RWPE2 (cell line): ENCODE measurements at places on chromosomes 5 and 9.

DNA sequence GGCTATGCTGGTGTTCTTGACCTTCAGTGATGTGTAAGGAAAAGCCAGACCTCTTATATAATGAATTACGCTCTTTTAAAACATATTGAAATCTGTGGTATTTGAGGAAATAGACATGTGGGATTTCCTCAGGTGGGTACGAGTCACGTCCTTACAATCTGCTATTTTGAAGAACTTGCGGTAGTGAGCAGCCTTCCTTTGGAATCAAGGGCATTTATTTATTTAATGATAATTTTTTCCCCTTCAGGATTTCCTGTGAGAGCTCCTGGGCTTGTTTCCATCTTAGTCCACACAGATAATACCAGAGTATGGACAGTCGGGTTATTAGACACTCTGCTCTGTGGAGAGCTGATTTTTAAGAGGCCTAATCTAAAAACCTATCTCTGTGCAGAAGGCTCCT lies 167.9 kb downstream of the ARHGEF28 start:
- DNase-seq: no peak

- no peak for DNase-seq
Observed at GRCh38 chr5:1436036-1436435, 9.2 kb downstream of the SLC6A3 start.

DNA sequence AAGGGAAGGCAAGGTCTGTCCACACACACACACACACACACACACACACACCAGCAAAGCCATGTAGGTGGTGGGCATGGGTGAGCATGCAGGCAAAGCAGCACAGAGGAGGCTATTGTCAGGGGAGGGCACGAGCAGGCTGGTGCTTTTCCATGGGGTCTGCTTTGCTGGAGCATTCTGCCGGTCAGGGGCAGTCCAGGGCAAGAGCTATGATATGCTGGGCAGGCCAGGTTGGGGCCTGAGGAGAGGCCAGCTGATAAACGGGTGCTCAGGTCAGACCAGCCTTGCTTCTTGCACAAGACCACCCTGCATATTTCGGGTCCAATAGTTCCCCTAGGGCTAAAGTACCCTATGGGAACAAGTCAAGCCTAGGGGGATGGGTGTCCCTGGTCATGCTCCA lies 253.9 kb upstream of the DMAC1 start:
- no peak for DNase-seq

DNA sequence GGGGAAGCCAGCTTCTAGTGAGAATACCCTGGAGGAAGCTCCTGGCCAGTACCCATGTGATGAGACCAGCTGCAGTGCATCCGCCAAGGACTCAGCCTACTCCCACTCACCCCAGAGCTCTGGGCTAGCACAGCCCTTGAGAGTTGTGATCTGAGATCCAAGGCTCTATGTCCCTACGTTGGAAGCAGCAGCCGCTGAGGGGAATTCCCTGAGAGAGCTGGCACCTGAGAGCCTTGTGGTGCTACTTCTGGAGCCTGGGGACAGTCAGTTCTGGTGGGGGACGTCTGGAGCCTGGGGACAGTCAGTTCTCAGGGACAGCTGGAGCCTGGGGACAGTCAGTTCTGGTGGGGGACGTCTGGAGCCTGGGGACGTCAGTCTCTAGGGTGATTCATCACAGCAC lies 39.2 kb downstream of the PDZD2 start:
- no peak for DNase-seq

- no peak for DNase-seq
Observed at GRCh38 chr5:41503310-41503709, 7.1 kb downstream of the PLCXD3 start.

- no peak for DNase-seq
Observed at GRCh38 chr5:64789457-64789856, 20.7 kb downstream of the CWC27 start.

GRCh38 chr5:68290847-68291246 lies 75.3 kb downstream of the PIK3R1 start:
- DNase-seq: no peak

DNA sequence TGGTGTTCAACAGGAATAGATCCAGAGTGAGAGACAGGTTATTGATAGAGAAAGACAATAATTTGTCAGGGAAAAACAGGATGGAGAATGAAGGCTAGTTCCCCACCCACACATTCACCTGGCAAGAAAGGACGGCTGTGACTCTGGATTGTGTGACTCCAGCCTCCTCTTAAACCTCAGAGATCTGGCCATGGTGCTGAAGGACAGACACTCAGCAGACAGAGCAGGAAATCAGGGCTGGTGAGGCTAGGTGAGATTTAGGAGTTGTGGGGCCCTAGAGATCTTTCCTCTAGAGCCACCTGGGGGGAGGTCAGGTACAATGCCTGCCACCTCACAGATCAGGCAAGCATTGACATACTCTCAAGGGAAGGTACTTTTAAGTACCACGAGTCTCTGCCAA lies 15.2 kb downstream of the OR1B1 start:
- DNase-seq: no peak

DNA sequence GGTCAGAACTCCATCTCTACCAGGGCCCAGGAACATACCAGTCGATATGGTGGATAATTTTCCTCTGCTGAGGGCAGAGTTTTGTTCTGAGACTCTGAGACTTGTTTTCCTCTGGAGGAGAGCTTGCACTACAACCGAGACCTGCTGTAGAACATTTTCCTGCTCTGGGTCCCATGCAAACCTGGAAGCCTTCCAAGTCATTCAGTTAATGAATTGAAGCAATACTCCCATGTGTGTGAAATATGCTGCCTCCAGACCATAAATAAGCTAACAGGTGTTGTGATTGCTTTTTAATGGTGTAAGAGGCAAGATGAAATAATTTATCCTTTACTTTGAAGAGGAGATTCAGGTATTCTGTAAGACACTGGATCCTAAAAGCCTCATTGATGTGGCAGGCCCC lies 372.8 kb downstream of the TMEM167A start:
- no peak for DNase-seq

GRCh38 chr9:121266906-121267650 lies 884 bp upstream of the GSN start:
- DNase-seq: no peak

DNA sequence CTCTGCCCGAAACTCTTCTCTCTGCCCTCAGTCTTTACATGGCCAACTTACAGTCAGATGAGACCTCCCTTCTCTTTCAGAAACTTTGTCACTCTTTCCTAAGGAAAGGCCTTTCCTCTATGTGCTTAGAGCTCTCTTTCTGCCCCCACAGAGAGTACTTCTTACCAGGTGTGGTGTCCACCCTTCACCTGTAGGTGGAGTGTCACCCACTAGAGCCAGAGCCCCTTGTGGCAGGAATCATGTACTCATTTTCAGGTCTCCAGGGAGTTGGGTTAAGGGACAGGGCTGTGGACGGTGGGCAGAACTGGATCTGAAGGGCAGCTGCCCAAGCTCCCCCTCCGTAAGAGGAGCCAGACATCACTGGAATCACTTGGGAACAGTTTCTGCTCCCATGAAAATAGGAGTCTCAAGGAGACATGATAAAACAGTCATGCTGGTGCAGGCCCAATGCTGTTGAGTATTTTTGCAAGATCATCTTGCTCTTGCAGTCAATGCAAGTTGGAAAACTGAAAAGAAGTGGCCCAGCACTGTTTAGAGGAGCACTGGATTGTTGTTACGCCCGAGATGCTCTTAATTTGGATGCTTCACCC lies 436.7 kb downstream of the ZSWIM6 start:
- DNase-seq: no peak

DNA sequence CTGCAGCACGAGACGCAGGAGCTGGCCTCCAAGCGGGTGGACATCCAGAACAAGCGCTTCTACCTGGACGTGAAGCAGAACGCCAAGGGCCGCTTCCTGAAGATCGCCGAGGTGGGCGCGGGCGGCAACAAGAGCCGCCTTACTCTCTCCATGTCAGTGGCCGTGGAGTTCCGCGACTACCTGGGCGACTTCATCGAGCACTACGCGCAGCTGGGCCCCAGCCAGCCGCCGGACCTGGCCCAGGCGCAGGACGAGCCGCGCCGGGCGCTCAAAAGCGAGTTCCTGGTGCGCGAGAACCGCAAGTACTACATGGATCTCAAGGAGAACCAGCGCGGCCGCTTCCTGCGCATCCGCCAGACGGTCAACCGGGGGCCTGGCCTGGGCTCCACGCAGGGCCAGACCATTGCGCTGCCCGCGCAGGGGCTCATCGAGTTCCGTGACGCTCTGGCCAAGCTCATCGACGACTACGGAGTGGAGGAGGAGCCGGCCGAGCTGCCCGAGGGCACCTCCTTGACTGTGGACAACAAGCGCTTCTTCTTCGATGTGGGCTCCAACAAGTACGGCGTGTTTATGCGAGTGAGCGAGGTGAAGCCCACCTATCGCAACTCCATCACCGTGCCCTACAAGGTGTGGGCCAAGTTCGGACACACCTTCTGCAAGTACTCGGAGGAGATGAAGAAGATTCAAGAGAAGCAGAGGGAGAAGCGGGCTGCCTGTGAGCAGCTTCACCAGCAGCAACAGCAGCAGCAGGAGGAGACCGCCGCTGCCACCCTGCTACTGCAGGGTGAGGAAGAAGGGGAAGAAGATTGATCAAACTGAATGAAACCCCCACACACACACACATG lies 654 bp downstream of the PURA start:
- peak; percentile 80 for DNase-seq

DNA sequence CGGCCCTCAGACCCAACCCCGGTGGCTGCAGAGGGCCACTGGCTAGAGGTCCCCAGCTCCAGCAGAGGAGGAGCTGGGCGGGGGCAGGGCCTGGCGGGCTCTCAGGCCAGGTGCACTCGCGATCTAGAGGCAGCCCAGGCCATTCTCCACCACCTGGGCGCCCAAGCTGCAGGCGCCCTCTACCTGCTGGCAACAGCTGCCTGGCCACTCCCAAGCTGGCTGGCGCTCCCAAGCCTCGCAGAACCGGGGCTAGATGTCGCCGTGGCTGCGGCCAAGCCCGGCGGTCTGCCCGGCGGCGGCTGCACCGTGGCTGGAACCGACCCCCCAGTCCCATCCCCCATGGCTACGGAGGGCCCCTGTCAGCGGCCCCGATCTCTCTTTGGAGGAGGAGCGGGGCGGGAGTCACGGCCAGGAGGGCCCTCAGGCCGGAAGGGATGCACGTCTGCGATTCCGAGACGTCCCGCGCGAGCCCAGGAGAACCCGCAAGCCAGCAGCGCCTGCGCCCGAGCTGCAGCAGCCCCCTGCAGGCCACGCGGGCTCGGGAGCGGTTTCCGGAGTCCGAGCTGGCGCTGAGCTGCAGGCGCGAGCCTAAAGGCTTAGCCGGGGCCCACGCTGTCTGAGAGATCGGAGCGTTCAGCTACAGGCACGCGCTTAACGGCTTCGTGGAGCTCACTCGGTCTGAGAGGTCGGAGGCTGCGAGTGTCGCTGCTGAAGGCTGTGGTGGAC lies 44.3 kb upstream of the BICD2 start:
- DNase-seq: peak; percentile 79

- peak; percentile 46 for DNase-seq
Observed at GRCh38 chr9:133726401-133727276, 11.5 kb downstream of the SARDH start.

GRCh38 chr9:83220730-83221129 lies 157.8 kb upstream of the RASEF start:
- DNase-seq: no peak

DNA sequence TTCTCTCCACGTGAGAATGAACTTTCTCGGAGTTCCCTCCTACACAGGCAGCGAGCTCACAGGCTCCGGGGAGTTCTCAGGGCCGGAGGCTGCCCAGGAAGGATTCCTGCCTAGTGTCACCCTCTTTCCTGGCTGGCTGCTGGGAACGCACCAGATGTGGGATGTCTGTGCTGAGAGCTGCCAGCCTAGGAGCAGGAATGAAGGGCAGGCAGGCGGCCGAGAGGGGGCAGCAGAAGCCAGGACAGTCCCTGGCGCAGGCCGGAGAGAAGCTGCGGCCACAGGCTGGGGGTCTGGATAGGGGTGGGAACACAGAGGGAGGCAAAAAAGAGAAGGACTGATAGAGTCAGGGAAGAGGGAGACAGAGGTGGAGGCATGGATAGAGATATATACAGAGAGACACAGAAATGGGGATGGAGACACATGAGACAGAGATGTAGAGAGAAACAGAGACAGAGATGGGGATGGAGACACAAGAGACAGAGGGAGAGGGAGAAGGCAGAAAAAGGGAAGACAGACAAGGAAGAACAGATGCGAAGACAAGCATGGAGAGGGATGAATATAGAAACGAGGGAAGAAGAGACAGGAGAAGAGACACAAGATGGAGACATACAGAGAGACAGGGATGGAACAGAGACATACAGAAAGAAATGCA lies 25.3 kb upstream of the ENHO start:
- DNase-seq: peak; percentile 41

- DNase-seq: no peak
Observed at GRCh38 chr9:33143241-33143661, 23.9 kb downstream of the B4GALT1 start.

- DNase-seq: no peak
Observed at GRCh38 chr9:14354201-14354600, 40.3 kb upstream of the NFIB start.

- DNase-seq: no peak
Observed at GRCh38 chr9:12930906-12931305, 156.1 kb downstream of the LURAP1L start.

DNA sequence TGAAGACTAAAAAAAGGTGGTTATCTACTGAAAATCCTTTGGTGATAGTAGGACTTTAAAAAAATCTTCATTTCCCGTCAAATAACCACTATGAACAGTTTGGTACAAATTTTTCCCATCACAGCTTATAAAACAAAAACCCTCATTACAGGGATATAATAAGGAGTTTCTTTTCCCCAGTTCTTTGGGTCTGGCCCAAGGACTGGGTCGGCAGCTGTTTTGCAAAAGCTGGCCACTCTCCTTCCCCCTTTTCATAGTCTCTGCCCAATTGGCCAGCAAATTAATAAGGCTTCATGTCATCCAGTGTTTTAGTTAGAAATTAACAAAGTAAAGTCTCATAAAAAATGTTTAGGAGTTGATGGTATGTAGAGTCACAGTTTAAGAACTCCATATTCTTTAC lies 47.0 kb upstream of the PDE8B start:
- no peak for DNase-seq

DNA sequence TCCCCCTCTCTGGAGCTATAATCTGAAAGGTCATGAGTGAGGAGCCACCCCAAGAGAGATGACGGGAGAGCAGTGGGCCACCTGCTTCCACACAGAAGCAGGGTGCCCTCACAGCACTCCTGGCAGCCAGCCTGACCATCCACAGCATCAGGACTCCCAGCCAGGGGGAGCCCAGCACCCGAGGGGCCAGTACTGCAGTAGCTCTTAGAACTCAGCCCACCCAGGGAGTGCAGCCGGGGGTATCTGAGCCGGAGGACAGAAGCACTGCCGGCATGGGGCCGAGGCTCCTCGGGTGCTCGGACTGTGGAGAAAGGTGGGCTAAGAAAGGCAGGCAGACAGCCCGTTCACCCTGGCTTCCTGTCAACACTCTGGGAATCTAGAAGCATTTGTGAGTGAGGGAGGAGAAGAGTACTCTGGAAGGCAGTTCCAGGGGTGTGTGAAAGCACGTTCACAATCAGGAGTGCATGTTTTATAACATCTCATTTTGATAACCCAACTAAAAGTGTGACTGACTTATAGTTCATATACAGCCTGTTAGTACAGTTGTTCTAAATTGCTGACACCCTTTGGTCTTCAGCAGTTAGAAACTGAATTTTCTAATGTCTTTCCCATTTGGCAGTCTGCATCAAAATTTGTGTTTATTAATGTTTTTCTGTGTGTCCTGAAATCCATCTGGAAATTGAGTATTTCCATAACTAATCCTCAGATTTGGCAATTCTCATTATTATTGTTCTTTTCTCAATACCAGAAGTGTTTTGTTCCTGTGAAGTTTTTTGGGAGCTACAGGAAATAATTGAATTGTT lies 25.9 kb upstream of the ASPN start:
- DNase-seq: no peak

GRCh38 chr5:52481201-52481600 lies 306.5 kb upstream of the ITGA1 start:
- no peak for DNase-seq

GRCh38 chr5:78763659-78764189 lies 115.2 kb upstream of the LHFPL2 start:
- no peak for DNase-seq
